ENCODE measurements at places on chromosomes 13 and 19.
A peak's percentile ranks its signal among the peaks of the same experiment; 100 is the strongest.

GRCh38 chr13:106867249-106867648 is 299.3 kb upstream of the ARGLU1 start:
- DNase-seq: no peak

DNA sequence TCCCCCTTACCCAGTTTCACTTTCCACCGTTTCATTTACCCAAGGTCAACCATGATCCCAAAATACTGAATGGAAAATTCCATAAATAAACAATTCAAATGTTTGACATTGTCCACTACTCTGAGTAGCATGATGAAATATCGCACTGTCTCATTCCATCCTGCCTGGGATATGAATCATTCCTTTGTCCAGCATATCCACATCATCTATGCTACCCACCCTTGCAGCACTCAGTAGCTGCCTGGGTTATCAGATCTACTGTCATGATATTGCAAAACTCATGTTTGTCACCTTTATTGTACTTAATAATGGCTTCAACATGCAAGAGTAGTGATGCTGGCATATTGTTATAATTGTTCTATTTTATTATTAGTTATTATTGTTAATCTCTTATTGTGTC is 263.9 kb upstream of the NBEA start:
- no peak for DNase-seq

GRCh38 chr19:41427647-41428480 is 690 bp upstream of the B3GNT8 start:
- DNase-seq: peak; percentile 49

DNA sequence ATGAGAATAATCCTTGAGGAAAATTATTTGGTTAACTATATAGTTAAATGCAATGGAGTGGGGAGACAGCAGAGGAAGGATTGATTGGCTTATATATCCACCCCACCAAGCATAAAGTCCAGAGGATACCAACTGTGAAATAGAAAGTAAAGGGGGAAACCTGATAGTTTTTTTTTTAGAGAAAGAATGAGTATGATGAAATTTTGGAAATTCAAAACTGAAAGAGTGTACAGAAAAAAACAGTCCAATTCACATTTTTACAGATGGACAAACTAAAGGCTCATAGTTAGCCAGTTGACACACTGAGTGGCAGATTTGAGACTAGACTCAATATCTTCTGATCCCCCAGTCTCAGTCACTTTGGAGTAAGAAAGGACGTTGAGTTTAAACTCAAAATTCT is 51.1 kb downstream of the FNDC3A start:
- DNase-seq: no peak

DNA sequence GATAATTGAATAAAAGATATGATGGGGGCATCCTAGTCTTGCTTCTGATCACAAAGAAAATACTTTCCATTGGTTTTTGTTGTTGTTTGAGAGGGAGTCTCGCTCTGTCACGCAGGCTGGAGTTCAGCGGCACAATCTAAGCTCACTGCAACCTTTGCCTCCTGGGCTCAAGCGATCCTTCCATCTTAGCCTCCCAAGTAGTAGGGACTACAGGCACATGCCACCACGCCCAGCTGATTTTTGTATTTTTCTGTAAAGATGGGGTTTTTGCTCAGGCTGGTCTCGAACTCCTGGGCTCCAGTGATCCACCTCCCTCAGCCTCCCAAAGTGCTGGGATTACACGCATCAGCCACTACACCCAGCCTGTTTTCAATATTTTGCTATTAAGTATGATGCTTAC is 17.1 kb upstream of the PSMC4 start:
- no peak for DNase-seq

DNA sequence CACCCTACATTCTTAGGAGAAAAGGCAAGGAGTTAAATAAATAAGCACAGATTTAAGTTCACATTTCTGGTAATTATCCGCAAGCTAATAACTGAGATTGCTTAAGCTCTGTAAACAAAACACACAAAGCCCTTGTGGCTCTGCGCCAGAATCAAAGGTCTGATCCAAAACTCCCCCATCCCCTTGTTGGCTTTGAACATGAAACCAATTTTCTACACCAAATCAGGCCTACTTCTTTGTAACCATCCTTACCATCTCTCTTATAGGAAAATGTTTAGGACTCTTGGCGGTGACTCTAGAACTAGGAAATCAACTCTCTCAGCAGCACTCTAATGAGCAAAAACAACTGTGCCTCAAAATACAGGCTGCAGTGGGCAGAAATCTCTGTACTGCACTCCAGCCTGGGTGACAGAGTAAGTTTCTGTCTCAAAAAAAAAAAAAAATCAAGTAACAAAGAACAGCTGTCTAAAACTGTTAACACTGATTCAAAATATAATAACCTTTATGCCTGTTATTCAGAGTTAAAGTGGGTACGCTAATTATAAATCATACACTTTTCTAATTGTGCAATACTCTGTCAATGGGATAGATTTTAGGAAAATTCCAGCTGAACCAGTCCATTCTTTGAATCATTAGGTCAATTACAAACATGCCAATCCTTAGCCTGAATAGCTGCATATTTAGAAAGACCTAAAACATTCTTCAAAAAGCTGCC is 25.8 kb downstream of the ABCC4 start:
- DNase-seq: no peak

GRCh38 chr13:85725433-85725832 is 73.8 kb downstream of the SLITRK6 start:
- DNase-seq: no peak

GRCh38 chr19:45676851-45677263 is 8.8 kb downstream of the GIPR start:
- DNase-seq: peak; percentile 23

DNA sequence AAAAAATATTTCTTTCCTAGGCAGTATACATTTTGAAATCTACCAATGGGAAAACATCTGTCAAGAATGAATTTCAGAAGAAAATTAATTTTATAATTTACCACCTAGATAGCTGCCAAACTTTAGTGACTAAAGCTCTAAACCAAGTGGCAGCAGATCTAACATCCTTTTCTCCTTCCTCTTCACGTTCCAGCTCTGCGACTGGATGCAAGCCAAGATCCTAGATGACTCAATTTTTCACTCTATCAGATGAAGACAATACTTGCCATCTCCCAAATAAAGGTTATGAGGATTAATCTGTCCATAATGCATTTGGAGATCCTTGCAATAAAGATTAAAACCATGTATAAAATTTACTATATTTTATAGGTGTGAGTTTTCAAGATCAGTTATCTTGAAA is 66.7 kb upstream of the MIR17HG start:
- DNase-seq: no peak

GRCh38 chr13:65677906-65678305 is 1552.2 kb downstream of the PCDH9 start:
- no peak for DNase-seq

GRCh38 chr13:24443366-24443765 is 69.2 kb downstream of the PARP4 start:
- no peak for DNase-seq

- no peak for DNase-seq
Observed at GRCh38 chr13:39765801-39766463, 110.5 kb downstream of the COG6 start.

DNA sequence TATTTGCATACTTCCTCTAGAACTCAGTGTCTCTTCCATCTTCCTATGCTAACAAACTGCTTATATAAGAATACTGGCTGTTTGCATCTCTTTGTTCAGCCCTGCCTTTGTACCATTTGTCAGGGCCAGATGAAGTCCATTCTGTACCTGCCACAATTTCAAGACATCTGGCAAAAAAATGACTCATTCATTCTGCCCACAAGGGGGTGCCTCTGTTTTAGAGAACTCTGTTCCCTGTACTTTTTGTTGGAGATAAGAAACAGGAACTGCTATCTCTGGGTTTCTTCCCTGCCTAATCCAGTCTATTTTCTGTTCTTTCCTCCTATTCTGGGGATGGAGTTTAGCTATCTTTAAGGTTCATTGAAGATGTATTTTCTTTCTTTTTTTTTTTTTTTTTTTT is 23.0 kb downstream of the ZNF568 start:
- DNase-seq: no peak

GRCh38 chr13:50359779-50360178 is 344.5 kb downstream of the KCNRG start:
- DNase-seq: no peak

DNA sequence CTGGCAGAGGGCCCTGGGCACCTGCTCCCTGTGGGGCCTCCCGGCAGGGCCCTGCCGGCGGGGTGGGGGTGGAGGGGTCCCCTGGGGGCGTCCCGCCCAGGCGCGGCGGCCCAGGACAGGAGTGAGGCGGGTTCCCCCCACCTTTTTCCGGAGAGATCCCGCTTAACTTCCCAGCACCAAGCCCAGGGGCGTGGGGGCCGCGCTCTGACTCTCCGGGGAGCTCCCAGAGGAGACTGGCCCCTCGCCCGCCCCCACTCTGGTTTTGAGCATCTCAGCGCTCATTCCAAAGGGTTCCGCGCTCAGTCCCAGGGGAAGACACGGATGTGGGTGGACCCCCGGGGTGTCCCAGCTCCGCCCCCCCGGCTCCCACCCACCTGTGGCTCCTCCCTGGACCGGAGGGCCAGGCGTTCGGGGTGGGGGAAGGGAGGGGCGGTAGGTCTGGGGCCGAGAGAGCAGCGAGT is 476 bp downstream of the C2CD4C start:
- no peak for DNase-seq

DNA sequence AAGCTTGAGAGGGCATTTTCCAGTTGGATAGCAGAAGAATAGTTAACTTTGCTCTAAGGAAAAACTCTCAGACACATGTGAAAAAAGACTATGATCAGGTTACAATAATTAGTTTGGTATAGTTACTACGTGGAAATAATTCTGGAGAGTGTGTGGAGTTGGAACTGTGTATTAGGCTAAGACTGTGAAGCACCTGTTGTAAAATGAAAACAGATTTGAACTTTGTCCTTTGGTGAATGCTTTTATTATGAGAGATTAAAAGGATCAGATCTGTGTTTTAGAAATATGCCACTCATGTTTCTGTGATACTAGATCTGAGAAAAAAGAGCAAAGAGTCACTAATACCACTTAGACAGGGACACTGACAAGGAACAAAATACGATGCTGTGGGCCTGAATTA is 807.5 kb upstream of the ATXN8OS start:
- DNase-seq: no peak

DNA sequence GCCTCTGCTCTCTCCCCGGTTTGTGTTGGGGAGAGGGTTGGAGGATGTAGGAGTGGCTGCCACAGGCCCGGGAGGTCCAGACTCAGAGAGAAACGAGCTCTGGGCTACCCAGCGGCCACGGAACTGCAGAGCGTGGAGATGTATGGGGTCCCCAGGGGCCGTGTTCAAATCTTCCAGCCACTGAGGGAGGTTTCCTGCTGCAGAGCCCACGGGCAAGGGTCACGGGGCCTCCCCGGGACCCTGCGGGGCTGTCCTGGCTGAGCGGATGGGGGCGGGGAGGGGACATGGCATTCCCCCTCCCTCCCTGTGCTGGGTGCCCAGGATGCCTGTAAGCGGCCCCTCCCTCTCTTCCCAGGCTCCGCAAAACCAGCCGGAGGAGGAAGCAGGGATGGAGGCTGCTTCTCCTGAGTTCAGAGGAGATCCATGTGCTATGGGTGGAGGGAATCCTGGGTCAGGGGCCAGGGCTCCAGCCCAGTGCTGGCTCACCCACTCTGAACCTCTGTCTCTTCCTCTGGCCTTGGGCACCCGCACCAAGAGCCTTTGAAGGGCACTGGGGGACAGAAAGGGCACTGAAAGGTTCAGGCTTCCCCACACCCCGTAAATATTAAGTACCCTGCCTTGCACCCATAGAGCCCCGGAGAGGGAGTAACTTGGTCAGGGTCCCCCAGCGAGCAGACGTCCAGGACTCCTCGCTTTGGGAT is 22.6 kb downstream of the SMIM24 start:
- DNase-seq: no peak

DNA sequence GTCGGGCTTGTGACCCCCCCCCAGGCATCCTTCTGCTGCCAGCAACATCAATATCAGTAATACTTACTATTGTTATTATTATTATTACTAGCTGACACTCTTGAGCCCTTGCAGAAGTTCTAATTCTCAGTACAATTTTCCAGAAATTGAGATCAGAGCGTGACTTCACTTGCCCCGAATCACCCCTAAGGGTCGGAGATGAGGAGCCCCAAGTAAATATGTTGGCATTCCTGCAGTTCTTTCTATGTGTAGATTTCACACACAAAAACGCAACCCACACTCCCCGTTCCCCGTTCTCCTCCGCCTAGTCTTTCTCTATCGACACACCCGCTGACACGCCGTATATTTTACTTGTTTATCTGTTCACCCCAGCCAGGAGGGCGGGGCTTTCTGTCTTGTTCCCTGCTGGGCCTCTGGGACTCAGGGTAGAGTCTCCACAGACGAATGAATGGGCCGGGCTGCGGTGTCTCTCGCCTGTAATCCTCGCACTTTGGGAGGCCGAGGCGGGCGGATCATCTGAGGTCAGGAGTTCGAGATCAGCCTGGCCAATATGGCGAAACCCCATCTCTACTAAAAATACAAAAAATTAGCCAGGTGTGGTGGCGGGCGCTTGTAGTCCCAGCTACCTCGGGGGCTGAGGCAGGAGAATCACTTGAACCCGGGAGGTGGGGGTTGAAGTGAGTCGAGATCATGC is 14.7 kb downstream of the TLE5 start:
- DNase-seq: no peak

DNA sequence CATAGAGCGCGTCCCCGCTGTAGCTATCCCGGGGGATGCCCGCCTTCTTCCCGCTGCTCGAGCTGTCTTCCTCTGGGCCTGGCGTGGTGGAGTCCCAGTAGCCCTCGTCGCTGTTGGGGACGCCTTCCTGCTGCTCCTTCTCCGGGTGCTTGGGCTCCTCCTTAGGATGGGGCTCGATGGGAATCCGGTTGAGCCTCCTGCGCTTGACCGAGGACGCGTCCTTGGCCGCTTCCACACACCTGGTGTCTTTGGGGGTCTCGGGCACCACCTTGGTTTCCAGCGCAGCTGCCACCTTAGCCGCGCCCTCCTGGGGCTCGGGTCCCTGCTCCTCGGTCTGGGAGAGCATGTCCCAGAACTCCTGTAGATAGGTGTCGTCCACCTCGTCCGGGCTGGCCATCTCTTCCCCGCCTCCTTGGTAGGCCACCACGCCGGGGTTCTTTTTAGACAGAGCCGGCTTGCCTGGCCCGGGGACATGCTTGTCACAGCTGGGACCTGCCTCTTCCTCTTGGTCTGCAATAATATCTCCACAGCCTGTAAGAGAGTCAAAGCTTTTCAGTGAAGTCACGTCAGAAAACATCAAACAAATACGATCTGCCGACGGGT is 2.0 kb downstream of the AMER2 start:
- no peak for DNase-seq

DNA sequence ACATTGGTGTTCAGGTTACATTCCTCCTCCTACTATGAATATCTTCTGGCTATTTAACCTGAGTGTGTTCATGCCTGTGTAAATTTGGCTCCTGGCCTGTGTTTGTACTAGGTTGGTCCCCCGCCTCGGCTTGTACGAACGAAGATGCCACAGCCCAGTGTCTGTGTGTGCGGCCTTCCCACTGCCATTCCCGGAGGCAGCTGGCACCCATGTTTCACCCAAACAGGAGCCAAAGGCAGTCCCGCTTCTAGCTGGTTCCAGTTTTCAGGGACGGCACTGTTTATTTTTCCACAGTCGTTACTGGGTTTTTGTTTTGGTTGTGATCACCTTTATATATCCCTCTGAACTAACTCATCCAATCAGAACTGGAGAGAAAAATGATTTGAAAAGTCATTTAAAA is 102.5 kb upstream of the ZNF536 start:
- no peak for DNase-seq

- no peak for DNase-seq
Observed at GRCh38 chr19:19502808-19503602, 12.3 kb downstream of the TSSK6 start.
